ENCODE measurements at places on chromosomes 4 and X.

GRCh38 chr4:92012899-92013867 lies 290.6 kb upstream of the GRID2 start:
- DNase-seq: no peak

GRCh38 chrX:153900831-153901752 lies 3.4 kb upstream of the AVPR2 start:
- DNase-seq: peak; percentile 62

DNA sequence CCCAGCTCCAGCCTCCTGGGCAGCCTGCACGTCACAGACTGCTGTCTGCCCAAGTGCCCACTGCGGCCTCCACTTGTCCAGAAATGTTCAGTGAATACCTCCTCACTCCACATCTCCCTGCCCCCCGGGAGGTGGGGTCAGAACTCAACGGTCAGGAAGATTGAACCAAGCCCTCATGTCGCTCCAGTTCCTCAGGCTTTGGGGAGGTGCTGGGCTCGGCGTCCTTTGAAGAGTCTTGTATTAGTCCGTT lies 82.4 kb upstream of the LRPAP1 start:
- no peak for DNase-seq

DNA sequence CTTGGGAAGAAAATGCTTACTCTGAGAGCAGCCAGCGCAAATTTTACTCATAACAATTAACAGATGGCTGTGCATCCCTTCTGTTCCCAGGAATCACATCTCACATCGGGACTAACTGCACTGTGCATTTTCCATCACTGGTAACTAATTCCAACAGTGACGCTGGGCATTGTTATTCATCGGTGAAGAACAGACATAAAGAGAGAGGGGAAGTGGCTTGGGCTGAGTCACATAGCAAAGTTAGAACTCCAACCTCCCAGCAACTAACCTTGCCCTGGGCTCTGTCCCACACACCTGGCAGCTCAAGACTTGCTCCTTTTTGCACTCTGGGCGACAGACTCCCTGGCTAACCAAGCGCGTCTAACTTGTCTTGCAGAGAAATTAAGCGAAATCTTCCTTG lies 6.4 kb upstream of the LONRF3 start:
- no peak for DNase-seq

DNA sequence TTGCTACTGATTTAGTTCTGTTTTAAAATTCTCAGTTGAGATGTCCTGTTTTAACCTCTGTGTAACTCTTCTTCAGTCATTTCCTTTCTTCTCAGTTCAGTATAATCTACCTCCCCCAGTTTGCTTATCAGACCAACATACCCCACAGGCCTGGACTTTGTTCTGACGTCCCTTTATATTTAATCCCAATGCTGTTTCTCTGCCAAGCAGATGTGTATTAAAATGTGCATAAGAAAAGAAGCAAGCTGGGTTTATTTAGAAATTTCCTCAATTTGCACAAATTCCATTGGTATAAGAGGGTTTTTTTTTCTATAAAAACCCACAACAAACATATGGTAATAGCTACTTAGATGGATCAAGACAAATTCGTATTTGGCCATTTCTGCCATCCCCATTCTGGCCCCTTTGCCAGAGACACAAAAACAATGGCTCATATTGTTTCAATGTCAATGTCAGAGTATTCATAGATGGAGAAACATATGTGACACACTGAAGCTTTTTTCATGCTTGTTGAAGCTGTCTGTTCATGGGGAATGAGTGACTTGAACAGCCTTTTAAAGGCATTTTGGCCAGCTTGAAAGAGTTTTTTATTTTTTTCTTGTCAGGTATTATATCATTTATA lies 24.5 kb downstream of the HCCS start:
- no peak for DNase-seq

- DNase-seq: no peak
These were observed 3.3 kb downstream of the IL13RA1 start for GRCh38 chrX:118730500-118731247.

DNA sequence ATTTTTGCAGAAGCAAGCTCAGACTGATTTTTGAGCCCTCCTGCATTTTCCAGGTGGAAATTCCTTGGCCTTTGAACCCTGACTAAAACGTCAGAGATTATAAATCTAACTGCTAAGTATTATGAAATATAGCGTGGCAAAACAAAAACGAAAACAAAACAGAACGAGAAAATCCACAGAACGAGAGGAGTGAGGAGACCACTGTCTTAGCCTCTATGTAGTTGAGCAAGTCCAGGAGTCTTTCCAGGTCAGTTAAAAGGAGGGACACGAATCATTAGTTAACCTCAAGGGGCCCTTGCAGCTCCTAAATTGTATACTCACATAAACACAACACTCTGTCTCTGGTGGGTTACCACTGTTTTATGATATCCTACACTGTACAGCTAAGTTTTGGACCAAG lies 80.2 kb downstream of the SYNPO2 start:
- no peak for DNase-seq

- DNase-seq: no peak
These were observed 133.3 kb downstream of the CPZ start for GRCh38 chr4:8725845-8726244.

DNA sequence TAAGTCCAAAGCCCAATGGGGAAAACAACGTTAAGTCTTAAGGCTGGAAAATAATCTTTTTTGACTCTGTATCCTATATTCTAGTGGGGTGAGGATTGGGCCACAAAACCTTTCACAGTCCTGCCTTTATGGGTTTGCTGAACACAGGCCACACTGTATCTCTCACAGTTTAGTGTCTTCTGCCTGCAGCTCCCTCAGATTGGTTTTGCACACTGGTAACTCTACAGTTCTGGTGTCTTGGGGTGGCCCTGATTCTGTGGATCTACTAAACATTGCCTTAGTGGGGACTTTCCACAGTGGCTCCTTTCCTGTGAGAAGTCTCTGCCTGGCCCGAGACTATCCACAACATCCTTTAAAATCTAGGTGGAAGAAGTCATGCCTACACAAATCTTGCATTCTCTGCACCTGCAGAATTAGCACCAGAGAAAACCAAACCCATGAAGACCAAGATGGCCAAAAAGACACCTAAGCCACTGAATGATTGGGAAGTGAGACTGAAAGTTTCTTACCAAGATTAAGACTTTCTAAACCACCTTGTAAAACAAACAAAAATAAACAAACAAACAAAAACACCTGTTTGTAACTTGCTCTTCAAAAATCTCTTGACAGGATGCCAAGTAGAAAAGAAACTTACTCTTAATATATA lies 150.4 kb upstream of the PCDH10 start:
- no peak for DNase-seq

DNA sequence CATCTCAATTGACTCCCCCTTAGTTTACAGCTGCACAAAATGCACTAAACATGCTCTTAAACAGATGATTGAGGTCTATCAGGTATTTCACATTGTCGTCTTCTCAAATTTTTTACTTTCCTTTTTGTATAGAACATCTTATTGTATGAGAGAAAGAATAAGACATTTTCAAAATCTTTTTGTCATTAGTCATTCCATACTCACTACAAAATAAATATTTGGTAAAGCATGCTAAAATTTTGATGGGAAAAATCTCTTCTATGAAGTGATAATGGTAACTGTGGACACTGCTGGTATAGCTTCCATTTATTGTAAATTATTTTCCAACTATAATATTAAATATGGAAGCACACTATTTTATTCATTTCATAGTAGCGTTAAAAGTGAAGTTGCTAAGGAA lies 185.6 kb upstream of the FSTL5 start:
- no peak for DNase-seq

DNA sequence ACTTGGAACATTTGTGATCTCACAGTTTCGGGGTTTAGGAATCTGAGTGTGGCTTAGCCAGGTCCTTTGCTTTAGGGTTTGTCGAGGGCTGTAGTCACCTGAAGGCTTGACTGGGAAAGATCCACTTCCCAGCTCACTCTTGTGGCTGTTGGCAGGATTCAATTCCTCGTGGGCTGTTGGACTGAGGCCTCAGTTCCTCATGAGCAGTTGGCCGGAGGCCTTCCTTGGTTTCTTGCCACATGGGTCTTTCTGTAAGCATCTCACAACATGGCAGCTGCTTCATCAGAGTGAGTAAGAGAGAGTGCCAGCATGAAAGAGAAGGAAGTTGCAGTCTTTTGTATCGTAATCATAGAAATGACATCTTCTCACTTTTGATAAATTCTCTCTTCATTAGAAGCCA lies 11.1 kb downstream of the TXLNG start:
- no peak for DNase-seq

- no peak for DNase-seq
These were observed 492.3 kb upstream of the LCORL start for GRCh38 chr4:18513861-18514260.

- DNase-seq: no peak
These were observed 40.6 kb downstream of the WDR1 start for GRCh38 chr4:10075953-10076391.

DNA sequence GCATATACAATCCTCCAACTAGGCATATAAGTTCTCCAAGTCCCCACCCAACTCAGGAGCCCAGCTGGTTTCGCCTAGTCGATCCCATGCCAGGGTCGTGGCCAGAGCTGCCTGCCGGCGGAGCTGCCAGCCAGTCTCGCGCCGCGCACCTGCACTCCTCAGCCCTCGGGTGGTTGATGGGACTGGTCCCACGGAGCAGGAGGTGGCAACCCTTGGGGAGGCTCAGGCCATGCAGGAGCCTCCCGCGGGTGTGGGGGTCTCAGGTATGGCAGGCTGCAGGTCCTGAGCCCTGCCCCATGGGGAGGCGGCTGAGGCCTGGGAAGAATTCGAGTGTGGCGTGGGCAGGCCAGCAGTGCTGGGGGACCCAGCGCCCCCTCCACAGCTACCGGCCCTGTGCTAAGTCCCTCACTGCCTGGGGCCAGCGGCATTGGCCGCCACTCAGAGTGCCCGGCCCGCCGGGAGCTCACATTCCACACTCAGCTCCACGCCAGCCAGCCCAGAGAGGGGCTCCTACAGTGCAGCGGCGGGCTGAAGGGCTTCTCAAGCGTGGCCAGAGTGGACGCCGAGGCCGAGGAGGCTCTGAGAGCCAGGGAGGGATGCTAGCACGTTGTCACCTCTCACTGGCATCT lies 1086.4 kb upstream of the PCDH10 start:
- DNase-seq: no peak

Data from activated naive CD4-positive, alpha-beta T cell treated with Interleukin-2 at 50 U/mL for 16 hours (primary cell).